Endothelial cell of umbilical vein (primary cell): ENCODE measurements at places on chromosomes 11 and 22. TPM values are rescaled to one million over a fixed set of nuclear protein-coding genes. Genes with fewer than 3 reads are reported as not detected.

PLAAT5 gene
- total RNA-seq: not detected in 2 replicates

RASD2 gene
- total RNA-seq: not detected in 2 replicates

SLC43A3 gene
- total RNA-seq: 68.9 and 89.4 TPM in 2 replicates

SEPTIN3 gene
- total RNA-seq: 0.18 TPM in 1 of 2 replicates, not detected in the other

BTG4 gene
- not detected in 2 replicates for total RNA-seq

OR2AG1 gene
- total RNA-seq: not detected in 2 replicates

RFPL2 gene
- not detected in 2 replicates for total RNA-seq

TESMIN gene
- total RNA-seq: 3.1 and 6.1 TPM in 2 replicates

LMO2 gene
- 62.4 and 66.8 TPM in 2 replicates for total RNA-seq

DGCR6 gene
- 0.44 and 0.95 TPM in 2 replicates for total RNA-seq

MIOX gene
- total RNA-seq: not detected in 2 replicates

MTFP1 gene
- 30.3 and 33.9 TPM in 2 replicates for total RNA-seq

CBLIF gene
- not detected in 2 replicates for total RNA-seq

OR2D2 gene
- 0.31 and 1.2 TPM in 2 replicates for total RNA-seq

POU2AF2 gene
- not detected in 2 replicates for total RNA-seq

NXPE2 gene
- total RNA-seq: not detected in 2 replicates

ACRV1 gene
- total RNA-seq: not detected in 2 replicates

CASP5 gene
- not detected in 2 replicates for total RNA-seq

CSNK2A3 gene
- not detected in 2 replicates for total RNA-seq

OR8I2 gene
- total RNA-seq: not detected in 2 replicates

MS4A15 gene
- not detected in 2 replicates for total RNA-seq

TRIM49D2 gene
- total RNA-seq: not detected in 2 replicates

CCDC87 gene
- total RNA-seq: 0.22 and 0.28 TPM in 2 replicates

PNPLA3 gene
- total RNA-seq: 12.1 and 12.3 TPM in 2 replicates

MMP7 gene
- total RNA-seq: 1.4 TPM in 1 of 2 replicates, not detected in the other

MAJIN gene
- not detected in 2 replicates for total RNA-seq

MOGAT2 gene
- total RNA-seq: not detected in 2 replicates

RFPL1 gene
- not detected in 2 replicates for total RNA-seq

SCGB1D2 gene
- not detected in 2 replicates for total RNA-seq

NAALADL1 gene
- total RNA-seq: 4.4 and 6.8 TPM in 2 replicates

TRIM64C gene
- not detected in 2 replicates for total RNA-seq

TSSK2 gene
- not detected in 2 replicates for total RNA-seq

SYT8 gene
- not detected in 2 replicates for total RNA-seq

GRIK4 gene
- total RNA-seq: 0.74 and 1.6 TPM in 2 replicates

MS4A4A gene
- not detected in 2 replicates for total RNA-seq

IGHMBP2 gene
- 23.5 and 25.1 TPM in 2 replicates for total RNA-seq

ELMOD1 gene
- 0.53 and 2.4 TPM in 2 replicates for total RNA-seq

IGSF22 gene
- not detected in 2 replicates for total RNA-seq

DEUP1 gene
- total RNA-seq: not detected in 2 replicates

RRAS2 gene
- 80.5 and 84.4 TPM in 2 replicates for total RNA-seq

PATE2 gene
- 0.31 TPM in 1 of 2 replicates, not detected in the other for total RNA-seq

MS4A12 gene
- total RNA-seq: not detected in 2 replicates

ACTN3 gene
- total RNA-seq: 0.18 TPM in 1 of 2 replicates, not detected in the other

SCO2 gene
- 3.2 and 3.7 TPM in 2 replicates for total RNA-seq

CXCR5 gene
- not detected in 2 replicates for total RNA-seq

CARNS1 gene
- 0.16 and 0.35 TPM in 2 replicates for total RNA-seq

PKDREJ gene
- not detected in 2 replicates for total RNA-seq

GRAMD1B gene
- total RNA-seq: 6.8 and 11.1 TPM in 2 replicates

MYO7A gene
- total RNA-seq: 1.4 and 3.6 TPM in 2 replicates

ASCL2 gene
- not detected in 2 replicates for total RNA-seq

TOLLIP gene
- total RNA-seq: 49.1 and 49.6 TPM in 2 replicates

F2 gene
- total RNA-seq: not detected in 2 replicates

FAM76B gene
- 24.7 and 25.7 TPM in 2 replicates for total RNA-seq

ZNRF3 gene
- total RNA-seq: 4.4 and 5.2 TPM in 2 replicates

FAM227A gene
- total RNA-seq: 1.4 and 1.9 TPM in 2 replicates

PATE4 gene
- total RNA-seq: not detected in 2 replicates
